ENCODE measurements at places on chromosomes 12 and 14. TPM values are rescaled to one million over a fixed set of nuclear protein-coding genes. Genes with fewer than 3 reads are reported as not detected.

GRCh38 chr14:77470224-77470870 lies 12.5 kb downstream of the AHSA1 start:
- no peak for DNase-seq

The OTX2 gene
- not detected for total RNA-seq

- DNase-seq: no peak
Measured at GRCh38 chr14:59355091-59355490, 110.1 kb downstream of the GPR135 start.

The C14orf132 gene
- 5.9 TPM for total RNA-seq

The AQP2 gene
- not detected for total RNA-seq

DNA sequence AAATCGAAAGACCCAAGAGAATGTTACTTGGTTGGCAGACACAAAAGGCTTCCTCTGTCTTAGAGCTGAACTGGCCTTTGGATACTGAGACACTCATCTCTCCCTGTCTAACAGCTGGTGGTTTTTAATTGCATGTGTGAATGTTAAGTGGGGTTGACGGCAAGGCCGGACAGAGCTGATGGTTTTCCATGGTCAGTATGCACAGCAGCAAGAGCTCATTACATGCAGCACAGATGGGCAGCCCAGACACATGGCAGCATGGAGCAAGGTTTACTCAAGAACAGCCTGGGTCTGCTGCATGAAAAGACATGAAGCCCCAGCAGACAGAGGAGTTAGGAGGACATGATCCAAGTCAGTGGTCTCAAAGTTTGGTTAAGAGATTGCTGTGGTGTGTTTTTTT lies 27.8 kb upstream of the CACNA2D4 start:
- no peak for DNase-seq

Data from glomerular endothelial cell (primary cell).